NCI-H2107 (cell line): ENCODE measurements at places on chromosomes 4 and X.

GRCh38 chr4:184343502-184344177, 126.0 kb upstream of the ENPP6 start:
- peak; percentile 52 for DNase-seq

GRCh38 chr4:26424153-26424552, 66.1 kb downstream of the CCKAR start:
- DNase-seq: no peak

DNA sequence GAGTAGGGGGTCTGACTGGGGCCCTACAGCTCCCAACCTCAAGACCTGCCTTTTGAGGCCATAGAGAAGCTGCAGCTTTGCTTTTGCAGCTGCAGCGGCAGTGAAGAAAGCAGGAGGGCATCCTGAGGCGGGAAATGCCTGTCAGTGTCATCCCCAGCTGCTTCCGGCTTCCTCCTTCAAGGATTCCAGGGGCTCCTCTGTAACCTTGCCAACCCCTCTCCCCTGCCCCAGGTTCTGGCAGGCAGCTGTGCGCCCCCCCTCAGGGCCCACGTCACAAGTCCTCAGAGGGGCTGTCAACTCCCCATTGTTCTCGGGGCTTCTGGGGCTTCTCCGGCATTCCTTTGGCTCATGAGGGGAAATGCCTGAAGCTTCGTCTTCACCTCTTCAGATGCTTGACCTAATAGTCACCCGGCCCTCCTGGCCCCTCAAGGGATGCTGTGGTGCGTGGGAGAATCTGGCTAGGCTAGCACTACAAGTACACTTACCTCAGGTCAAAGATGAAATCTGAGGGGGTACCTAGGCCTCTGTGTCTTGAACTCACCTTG, 31.9 kb downstream of the APLN start:
- no peak for DNase-seq

DNA sequence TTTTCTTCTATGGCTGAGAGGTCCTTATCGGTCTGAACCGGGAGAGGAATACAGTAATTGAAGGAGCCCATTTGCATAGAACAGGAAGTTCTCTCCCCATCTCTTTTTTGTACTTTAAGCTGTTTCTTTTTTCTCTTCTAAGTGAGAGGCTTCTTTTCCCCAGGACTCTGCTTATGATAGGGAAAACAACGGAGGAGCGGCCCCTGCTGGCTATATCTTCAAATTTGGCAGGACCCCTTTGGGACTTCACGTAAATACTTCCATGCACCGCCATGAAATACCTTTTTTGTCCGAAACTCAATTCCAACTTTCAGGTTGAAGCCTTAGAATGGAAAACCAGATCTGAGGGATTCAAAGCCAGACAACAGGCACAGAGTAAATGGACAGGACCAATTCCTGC, 1153.0 kb upstream of the INTU start:
- DNase-seq: no peak

DNA sequence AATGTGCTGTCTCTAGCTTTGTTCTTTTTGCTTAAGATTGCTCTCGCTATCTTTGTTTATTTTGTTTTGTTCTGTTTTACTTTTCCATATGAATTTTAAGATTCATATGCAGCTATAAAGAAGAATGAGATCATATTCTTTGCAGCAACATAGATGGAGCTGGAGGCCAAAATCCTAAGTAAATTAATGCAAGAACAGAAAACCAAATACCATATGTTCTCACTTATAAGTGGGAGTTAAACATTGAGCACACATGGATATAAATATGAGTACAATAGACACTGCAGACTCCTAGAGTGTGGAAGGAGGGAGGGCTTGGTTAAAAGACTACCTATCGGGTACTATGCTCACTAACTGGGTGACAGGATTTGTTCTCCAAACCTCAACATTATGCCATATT, 237.8 kb downstream of the TRAM1L1 start:
- DNase-seq: no peak

GRCh38 chr4:30839583-30840520, 119.7 kb downstream of the PCDH7 start:
- DNase-seq: no peak

DNA sequence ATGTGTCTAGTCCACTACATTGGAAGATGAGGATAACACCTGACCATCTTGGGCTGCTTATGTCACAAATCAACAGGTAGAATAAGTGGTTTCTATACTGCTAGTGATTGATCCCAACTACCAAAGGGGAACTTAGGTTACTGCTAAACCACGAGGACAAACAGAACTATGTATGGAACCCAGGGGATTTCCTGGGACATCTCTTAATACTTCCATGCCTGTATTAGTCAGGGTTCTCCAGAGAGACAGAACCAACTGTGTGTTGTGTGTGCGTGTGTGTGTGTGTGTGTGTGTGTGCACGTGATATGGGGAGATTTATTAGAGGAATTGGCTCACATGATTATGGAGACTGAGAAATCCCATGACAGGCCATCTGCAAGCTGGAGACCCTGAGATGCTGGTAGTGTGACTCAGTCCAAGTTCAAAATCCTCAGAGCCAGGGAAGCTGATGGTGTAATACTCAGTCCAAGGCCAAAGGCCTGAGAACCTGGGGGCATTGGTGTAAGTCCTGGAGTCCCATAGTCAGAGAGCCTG, 16.2 kb upstream of the AFF1 start:
- DNase-seq: no peak
